ENCODE measurements at places on chromosomes 11 and 22.

DNA sequence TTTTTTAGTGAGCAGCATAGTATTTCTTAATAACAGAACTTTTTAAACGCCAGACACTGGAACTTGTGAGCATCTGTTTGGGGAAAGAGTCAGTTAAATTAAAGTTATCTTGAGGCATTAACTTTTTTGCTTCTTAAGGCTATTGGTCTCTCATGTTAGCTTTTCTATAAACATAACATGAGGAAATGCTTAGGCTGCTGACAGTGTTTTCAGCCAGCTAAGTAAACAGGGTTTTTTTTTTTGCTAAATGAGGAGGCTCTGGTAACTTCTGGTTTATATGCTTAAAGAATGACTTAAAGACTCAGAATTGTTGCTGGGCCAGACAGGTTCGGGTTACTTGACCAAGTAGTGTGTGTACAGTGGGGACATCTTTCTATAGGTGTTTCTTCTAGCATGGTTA, 95.8 kb upstream of the ALKBH3 start:
- DNase-seq, result no peak

GRCh38 chr22:44193535-44193891, 12.8 kb downstream of the PARVG start:
- no peak for DNase-seq

DNA sequence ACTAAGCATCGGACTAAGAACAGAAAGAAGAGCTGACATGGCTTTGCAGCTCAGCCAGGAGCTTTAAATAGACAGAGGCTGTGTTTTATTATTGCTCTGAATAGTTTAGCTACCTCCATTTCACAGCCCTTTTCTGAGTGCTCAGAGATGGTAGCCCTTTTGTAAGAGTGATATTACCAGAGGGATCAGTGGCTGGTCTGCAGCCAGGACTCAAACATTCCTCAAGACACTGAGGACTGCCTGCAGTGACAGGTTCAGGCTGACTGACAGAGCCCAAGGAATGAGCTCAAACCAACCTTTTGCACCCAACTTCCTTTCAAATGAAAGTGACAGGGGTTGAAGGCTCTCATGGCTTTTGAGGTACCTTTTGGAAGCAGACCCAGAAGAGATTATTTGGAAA, 189.0 kb downstream of the DDX10 start:
- no peak for DNase-seq

DNA sequence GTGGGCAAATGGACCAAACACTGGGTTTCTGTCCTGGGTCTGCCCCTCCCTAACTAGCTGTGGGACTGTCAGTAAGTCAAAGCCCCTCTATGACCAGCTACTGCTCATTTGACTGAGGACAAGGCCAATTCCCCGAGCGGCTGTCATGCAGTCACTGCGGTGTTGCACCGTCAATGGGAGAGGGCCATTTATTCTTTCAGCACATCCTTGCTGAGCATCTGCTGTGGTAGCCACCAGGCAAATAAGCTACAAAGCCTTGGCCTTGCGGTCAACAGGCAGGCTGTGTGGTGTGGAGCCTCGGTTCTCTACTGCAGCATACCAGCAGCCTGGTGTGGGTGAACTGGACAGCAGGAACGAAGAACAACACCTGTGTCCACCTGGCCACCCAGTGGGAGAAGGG, 25.8 kb upstream of the SERPIND1 start:
- no peak for DNase-seq

- DNase-seq, result no peak
Observed at GRCh38 chr22:40446203-40446602, 75.8 kb downstream of the SGSM3 start.

GRCh38 chr11:34626393-34626792, 5.5 kb downstream of the EHF start:
- no peak for DNase-seq

DNA sequence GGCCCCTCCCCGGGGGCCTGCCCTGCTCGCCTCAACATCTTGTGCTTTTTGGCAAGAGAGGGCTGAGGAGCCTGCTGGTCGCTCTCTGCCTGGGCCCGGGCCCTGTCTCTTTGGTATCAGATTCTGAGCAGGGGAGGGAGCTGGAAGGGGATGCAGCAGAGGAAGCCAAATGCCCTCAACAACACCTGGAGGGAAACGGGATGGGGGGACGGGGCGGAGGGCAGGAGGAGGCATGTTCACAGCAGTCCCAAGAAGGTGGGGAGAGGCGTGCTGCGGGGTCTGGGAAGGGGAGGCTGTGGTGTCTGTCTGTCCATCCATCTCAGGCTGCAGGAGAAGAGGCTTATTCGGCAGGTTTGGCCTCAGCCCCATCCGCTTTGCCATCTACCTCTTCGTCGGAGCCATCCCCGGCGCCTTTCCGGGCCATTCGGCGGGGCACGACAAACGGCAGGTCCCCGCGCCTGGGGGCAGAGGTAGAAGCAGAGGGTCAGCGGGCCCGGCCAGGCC, 29.4 kb downstream of the APOL1 start:
- DNase-seq, result no peak
